ENCODE measurements at places on chromosomes 4 and X.

DNA sequence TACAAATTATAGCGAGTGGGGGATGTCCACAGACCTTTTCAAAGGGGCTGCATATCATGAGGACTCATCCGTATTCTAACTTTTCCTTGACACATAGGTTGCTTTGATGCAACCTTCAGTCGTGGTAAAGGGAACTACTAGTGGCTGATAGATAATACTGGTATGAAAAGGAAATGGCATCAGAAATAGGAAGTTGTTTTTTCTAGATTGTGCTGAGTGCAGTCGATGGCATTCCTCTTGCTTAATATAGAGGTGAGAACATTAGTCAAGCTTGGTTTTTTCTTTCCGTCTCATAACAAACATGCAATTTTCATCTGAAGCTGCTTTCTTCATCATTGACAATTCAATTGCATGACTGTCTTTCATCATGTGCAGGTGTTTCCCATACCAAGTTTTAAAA lies 16.6 kb downstream of the ENPEP start:
- no peak for DNase-seq

- DNase-seq, result no peak
Observed at GRCh38 chr4:60744767-60745166, 455.4 kb upstream of the ADGRL3 start.

DNA sequence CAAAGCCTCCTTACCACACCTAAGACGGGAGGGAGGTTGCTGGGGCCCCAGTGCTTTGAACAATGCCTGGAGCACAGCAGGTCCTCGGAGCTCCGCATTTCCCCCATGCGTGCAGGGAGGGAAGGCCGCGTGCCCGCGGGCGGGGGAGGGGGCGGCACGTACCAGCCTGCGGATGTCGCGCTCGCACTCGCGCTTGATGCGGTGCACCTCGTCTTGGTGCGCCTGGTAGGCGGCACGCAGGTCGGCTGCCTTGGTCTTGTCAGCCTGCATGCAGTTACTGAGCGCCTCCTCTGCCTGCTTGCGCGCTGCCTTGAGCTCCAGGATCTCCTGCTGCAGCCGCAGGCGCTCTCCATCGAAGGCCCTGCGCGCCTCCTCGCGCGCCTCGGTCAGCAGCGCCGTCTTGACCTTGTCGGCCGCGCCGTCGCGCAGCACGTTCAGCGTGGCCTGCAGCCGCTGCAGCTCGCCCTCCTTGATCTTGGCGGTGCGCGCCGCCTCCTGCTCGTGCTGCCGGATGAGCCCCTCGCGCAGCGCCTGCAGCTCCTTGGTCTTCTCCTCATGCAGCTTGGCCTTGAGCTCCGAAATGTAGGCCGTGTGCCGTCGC lies 87.2 kb upstream of the C4orf50 start:
- DNase-seq, result no peak

GRCh38 chr4:113673450-113673849 lies 88.1 kb downstream of the CAMK2D start:
- DNase-seq, result no peak

DNA sequence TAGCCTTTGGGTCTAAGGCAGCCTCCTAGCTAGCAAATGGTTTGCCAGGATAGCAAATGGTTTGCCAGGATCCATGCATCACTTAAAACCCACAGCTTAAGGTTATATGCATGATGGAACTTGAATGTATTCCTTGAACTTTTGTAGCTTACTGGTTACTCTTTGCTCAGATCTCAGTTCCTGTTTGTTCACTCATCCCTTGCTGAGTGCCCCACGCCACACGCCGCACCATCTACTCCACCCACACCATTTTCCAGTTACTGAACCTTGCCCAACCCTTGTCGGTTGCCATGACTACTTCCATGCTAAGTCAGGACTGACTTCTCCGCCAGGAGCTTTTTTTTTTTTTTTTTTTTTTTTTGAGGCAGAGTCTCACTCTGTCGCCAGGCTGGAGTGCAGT lies 29.5 kb upstream of the XIAP start:
- peak; percentile 26 for DNase-seq

- no peak for DNase-seq
Observed at GRCh38 chr4:107808572-107808971, 16.2 kb upstream of the SGMS2 start.

DNA sequence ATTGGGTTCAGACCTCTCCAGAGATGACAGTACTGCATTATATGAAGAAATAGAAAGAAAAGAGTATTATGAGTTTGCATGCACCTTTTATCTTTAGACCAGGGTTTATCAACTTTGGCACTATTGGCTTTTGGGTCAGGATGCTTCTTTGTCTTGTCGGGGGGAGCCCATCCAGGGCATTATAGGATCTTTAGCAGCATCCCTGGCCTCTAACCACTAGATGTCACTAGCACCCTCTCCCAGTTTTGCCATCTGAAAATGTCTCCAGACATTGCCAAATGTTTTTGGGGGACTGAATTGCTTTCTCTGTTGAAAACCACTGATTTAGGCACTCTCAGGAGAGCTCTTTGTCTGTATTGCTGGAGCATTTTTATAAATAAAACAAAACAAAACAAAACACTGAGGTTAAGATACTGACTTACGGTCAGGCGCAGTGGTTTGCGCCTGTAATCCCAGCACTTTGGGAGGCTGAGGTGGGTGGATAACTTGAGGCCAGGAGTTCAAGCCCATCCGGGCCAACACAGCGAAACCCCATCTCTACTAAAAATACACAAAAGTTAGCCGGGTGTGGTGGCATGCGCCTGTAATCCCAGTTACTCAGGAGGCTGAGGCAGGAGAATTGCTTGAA lies 23.6 kb downstream of the CA5B start:
- DNase-seq, result peak; percentile 22

GRCh38 chr4:124631760-124632159 lies 80.8 kb downstream of the ANKRD50 start:
- DNase-seq, result peak; percentile 97

DNA sequence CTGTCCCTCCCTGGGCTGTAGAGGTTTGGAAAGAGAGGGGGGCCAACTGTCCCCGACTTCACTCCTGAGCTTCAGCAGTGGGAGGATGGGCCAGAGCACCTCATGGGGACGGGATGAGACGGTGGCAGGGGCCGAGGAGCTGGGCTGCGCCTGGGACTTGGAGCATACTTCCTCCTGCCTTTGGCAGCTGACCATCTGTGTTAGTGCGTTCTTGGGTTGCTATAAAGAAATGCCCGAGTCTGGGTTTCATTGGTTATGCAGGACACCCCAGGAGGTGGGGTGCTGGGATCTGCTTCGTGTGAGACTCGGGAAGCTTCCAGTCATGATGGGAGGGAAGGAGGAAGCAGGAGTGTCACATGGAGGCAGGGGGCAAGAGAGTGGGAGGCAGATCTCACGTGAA lies 7.4 kb downstream of the PSAPL1 start:
- no peak for DNase-seq
